ENCODE measurements at places on chromosomes 5 and 9.

DNA sequence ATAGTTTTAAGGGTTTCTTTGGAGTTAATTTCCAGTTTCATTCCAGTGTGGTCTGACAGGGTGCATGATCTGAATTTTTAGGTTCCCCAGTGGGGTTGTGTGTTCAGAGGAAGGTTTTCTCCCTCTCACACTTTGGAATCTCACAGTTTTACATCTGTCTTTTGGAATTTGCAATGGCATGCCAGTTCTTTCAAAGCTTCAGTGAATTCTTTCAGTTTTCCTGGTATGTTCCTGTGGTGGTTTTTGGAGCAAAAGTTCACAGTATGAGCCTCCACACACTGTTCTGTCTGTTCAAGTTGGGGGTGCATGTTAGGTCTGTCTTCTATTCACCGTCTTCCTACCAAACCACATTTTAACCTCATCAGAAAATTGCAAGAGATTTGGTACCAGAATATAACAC is 624.2 kb downstream of the KCTD16 start:
- no peak for DNase-seq

DNA sequence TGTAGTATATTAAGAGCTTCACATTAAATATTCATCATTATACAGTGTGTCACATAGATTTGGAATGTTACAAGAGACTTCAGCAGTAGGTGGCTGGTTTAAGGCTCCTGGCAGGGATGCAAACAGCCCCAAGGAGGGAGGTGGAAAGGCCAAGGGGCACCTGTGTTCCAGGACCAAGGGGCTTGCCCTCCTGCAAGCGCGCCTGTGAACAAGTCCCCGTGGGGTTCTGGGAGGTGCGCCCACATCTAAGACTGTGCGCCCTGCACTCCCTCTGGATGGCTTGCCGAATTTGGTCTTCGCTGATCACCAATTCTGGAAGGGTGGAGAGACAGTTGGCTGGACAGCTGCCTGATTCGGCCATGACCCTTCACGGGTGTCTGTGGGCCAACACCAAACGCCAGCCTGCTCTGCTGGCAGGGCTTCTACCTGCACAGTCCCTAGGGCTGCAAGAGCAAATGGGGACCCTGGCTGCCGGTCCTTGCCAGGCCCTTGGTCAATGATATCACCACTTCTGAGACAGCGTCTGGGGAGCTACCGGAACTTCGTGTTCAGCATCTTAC is 12.1 kb upstream of the SLC25A51 start:
- DNase-seq: no peak

DNA sequence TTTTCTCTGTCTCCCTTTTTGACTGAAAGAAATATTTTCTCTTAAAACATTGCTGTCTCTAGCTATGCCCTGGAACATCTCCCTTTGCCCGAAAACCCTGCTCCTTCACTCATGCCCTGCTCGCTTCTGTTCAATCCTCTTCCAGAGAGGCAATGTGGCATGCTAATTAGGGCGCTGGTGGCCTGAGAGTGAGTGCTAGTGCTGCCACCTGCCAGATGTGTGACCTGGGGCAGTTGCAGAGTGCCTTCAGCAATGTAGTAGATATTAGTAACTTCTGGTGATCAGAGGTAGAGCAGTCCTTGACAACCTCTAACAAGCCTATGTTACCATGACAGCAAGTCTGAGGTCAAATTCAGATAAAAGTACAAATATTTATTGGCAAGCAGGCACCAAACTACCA is 119.5 kb upstream of the OSMR start:
- DNase-seq: no peak

DNA sequence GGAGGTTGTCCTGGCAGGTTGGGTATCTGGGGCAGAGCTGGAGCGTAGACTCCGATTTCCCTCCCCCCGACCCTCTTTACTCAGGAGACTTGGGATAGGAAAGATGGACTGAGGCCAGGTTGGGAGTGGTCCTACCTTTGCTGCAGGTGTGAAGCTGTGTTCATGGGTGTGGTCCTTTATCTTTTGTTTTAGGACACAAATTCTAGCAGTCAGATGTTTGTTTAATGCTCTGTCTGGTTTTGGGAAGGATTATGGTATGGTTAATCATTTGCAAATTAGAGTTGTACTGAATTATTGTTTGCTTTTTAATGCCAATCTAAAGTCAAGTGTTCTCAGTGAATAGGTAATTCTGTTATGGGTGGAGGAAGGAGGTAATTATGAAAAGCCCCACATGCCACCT is 14.1 kb upstream of the FAM120AOS start:
- DNase-seq: no peak

GRCh38 chr9:8668231-8668630 is 868.7 kb upstream of the DMAC1 start:
- DNase-seq: no peak

Data from RPMI8226 (cell line).